ENCODE measurements at places on chromosomes 11 and 22.

DNA sequence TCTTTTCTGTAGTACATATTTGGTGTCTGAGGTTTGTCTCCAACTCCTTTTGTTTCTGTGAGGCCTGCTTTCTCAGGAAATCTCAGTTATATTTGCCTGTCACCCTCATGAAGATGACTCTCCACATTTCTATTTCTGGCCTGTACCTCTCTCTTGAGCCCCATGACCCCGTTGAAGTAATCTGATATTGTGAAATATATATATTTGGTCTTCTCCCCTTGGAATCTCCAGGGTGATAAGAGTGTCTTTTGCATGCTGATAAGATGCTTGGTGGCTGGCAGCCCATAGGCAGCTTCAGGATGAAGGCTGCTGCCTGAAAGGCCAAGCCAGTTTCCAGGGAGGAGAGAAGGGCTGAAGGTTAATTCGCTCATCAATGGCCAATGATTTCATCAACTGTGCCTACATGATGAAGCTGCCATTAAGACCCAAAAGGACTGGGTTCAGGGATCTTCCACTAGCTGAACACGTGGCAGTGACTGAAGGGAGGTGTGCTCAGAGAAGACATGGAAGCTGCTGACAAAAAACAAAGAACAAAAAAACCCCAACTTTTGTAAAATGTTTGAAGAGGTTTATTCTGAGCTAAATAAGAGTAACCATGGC is 67.4 kb downstream of the MICAL2 start:
- no peak for DNase-seq

- no peak for DNase-seq
Measured at GRCh38 chr11:26649884-26650283, 72.0 kb downstream of the SLC5A12 start.

DNA sequence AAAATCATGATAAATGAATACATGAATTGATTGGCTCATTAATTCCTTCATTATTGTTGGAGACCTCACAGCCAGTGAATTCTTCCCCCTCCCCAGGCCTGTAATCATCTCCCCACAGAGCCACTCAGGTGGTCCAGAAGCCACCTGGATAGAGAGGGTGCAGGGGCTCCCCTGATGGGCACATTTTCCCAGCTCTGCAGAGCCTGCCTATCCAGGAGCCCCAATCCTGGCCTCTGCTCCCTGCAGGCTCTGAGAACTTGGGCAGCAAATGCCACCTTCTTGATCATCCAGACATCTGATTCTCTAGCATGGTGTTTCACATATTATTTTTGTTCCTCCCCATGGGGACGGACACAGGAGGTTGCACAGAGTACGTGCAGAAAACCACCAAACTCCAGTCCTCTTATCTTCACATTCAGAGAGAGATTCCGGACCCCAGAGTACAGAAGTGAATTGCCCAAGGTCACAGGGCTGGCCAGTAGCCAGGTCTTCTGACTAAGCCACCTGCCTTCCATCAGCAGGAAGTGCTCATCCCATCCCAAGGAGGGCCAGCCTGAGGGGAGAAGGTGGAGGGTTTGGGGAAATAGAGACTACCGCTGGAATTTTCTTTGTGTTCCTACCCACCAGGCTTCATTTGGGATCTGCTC is 348.0 kb downstream of the BUD13 start:
- DNase-seq = no peak

GRCh38 chr11:113664981-113665710 is 41.0 kb downstream of the TMPRSS5 start:
- no peak for DNase-seq

- no peak for DNase-seq
Measured at GRCh38 chr11:4065086-4065485, 29.5 kb upstream of the RRM1 start.

GRCh38 chr22:22682807-22683667 is 38.6 kb downstream of the GGTLC2 start:
- DNase-seq = no peak

- DNase-seq = no peak
Measured at GRCh38 chr11:66864172-66864901, 7.5 kb downstream of the LRFN4 start.

- DNase-seq = no peak
Measured at GRCh38 chr11:77468527-77468926, 5.4 kb downstream of the PAK1 start.

DNA sequence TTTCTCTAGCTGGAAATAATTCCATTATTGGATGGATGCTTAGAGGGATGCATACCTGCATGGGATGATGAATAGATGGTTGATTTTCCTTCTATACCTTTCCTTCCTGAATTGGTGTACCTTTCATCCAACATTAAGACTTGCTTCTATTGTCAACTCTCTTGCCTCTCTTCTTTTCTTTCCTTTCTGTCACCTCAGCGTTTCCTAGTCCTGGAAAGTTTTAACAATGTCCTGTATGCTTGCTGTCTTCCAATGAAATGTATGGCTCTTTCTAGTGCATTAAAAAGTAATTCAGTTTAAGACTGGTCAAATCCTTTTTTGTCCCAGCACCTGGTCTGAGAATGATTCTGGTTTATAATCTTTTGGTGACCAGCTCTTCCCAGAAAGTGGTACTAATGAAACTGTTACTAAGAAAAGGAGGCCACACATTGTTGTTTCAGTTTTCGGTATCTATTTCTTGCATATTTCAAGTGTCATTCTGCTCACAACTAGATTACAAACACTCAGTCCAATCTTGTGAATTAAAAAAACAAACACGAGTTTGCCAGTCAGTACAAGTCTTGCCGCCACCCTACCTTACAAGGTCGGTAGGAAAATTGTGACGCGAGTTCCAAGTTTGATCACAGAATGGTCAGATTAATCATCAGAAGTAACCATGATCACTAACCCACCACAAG is 8.0 kb downstream of the POU2AF1 start:
- DNase-seq = no peak

- DNase-seq = no peak
Measured at GRCh38 chr11:69948256-69949141, 129.3 kb upstream of the FGF3 start.

DNA sequence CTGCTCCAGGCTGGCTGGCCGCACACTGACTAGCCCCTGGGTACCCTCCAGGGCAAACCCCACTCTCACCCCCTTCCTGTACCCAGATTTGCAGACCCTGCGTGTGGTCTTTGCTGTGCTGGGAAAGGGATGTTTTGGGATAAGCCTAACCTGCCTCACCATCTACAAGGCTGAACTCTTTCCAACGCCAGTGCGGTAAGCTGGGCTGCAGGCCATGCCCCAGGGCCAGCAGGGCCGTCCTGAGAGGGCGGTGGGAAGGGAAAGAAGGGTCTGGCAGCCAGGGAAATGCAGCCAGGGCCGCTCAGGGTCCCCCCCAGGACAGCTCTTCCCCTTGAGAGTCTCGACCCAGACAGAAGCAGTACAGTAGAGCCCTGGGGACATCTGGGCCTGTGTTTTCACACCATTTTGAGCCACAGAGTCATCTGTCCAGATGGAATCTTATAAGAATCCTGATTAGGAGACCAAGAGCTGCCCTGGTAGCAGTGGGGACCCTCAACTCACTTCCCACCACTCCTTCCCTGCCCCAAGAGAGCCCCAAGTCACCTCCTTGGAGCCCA is 22.4 kb upstream of the SLC22A12 start:
- DNase-seq = no peak

- DNase-seq = no peak
Measured at GRCh38 chr11:132072044-132072857, 701.8 kb downstream of the NTM start.

- DNase-seq = no peak
Measured at GRCh38 chr11:69702239-69702691, 1.6 kb downstream of the FGF19 start.

GRCh38 chr11:102760344-102761035 is 19.9 kb downstream of the MMP10 start:
- DNase-seq = no peak

DNA sequence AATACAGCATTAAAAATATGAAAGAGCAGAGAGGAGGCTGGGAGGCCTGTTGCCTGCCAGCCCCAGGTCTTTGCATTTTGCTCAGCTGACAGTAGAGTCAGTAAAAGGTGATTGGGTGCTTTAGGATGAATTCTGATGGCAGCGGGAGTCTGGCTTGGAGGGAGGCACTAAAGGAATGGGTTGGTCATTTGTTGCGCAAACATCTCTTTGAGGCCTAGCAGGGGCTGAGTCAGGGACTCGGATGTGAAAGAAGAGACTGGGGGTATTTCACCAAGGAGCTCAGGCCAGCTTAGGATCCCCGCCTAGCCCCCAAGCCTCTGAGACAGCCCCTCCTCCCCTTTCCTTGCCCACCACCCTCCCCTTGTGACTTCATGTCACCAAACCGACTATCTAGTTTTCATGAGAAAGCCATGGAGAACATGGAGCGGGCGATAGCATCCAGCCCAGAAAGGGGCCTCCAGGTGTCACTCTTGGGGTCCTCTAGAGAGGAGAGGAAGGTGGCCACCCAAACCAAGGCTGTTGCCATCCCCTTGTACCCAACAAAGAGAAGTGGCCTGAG is 9.7 kb downstream of the DGKZ start:
- no peak for DNase-seq

- DNase-seq = no peak
Measured at GRCh38 chr11:61068581-61068980, 33.7 kb upstream of the CD5 start.

DNA sequence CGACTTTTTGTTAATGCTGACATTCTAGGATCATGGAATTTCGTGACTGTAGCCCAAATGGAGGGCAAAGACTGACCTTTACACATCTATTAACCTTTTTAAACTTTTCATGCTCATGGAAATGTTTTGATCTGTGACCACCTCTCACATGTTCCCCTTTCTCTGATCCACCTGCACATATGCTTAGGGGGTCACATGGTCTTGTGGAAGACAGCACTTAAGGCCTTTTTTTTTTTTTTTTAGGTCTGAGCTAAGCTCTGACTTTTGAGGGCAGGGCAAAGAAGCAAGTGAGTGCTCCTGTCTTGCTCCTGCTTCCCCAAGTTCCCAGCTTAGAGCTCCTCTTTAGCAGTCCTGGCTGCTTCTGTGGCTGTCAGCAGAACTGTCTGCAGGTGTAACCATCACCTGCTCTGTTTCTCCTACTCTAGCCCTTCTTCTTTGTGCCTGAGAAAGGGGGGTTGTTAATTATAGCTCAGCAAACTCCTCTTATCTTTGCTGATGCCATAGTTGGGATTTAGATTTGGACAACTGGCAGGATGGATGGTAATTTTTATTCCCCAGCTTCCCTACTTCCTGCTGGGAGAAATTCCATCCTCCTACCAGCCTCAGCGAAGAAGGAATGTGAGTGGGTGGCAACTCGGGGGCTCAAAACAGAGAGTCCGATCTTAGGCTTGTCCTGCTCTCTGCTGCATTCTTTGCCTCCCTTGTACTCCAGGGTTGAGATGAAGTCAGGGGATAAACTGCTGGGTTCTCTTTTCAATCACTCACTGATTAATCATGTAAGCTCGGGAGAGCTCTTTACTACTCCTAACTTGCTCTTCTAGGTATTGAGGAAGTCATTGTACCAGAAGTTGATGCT is 64.4 kb downstream of the GRAMD1B start:
- DNase-seq = no peak

DNA sequence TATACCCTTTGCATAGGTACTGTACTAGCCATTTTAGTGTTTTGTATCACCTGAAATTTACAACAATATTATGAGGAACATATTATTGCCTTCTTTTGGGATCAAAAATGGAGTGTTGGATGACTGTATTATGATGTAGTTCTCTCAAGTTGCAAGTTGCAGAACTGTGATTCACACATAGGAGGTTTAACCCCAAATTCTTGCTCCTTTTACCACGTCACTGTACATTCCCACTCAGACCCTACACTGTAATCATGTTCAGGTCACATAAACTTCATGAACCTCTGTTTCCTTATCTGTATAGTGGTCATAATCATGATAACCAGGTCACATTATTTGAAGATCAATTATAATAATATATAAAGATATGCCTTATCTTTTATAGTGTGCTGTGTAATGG is 925.1 kb upstream of the TENM4 start:
- no peak for DNase-seq

GRCh38 chr11:72724021-72724551 is 28.1 kb downstream of the ARAP1 start:
- no peak for DNase-seq

- DNase-seq = no peak
Measured at GRCh38 chr11:22082788-22083187, 110.1 kb upstream of the ANO5 start.

DNA sequence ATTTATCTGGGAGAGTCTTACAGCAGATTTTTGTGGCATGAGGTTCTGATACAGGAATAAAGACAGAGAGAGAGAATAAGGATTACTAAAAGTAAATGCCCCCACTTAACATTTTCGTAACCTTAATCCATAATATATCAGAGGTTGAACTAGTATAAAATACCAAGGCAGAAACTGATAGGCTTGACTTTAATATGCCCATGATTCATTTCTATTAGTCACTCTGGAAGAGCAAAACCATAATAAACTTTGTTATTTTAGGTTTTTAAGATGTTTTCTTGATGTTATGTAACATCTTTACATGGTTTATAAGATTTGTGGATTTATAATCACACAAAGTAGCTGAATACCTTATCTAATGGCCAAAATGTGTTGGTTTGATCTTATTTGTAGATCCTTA is 19.1 kb downstream of the GUCY1A2 start:
- no peak for DNase-seq

GRCh38 chr22:50176850-50177536 is 6.5 kb downstream of the PANX2 start:
- no peak for DNase-seq

GRCh38 chr11:45568049-45568448 is 97.4 kb downstream of the CHST1 start:
- DNase-seq = no peak

DNA sequence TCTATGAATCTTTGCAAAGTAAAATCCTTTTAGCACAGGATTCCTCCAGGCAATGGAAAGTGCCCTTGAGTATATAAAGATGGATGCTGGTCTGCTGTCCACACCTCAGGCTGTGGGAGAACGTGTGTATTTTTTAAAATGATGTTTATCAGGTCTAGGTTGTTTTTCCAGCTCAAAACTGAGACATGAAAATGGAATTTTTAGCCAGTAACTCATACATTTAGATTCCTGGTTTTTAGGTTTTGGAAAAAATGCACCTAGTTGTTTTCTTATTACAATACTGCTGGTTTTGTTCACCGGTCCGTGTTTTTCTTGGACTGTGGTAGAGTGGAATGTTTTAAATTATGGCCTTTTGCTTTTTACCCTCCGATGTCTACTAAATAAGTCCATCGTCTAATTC is 554.7 kb downstream of the SOX6 start:
- DNase-seq = no peak

All from esophagus squamous epithelium (tissue), 5 donors.